ENCODE measurements at places on chromosomes 6 and 20.

- no peak for DNase-seq
These were observed 45.8 kb downstream of the SAMD5 start for GRCh38 chr6:147554281-147554680.

DNA sequence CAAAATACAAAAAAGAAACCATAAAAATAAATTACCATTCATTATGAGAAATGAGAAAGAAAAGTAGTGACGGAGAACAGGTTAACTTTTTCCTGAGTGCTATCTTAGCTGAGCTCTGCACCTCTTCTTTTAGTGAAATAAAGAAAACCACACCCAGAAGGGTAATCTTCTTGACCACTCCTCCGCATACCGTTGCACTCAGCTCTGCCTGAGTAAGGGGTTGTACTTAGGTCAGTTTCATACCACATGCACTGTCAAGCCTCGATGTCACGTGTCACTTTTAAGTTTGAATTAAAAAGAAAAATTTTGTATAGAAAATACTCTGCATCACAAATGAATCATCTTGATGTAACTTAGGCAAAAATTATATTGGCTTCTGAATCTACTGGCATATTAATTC lies 2.8 kb downstream of the EZR start:
- DNase-seq, result no peak

GRCh38 chr20:62272200-62272599 lies 30.6 kb upstream of the ADRM1 start:
- no peak for DNase-seq

- DNase-seq, result peak; percentile 65
These were observed 302.3 kb downstream of the PLCB1 start for GRCh38 chr20:8434326-8434876.

- no peak for DNase-seq
These were observed 255.6 kb downstream of the LRFN2 start for GRCh38 chr6:40331545-40331944.

GRCh38 chr6:17851720-17852161 lies 135.7 kb downstream of the KIF13A start:
- DNase-seq, result no peak

DNA sequence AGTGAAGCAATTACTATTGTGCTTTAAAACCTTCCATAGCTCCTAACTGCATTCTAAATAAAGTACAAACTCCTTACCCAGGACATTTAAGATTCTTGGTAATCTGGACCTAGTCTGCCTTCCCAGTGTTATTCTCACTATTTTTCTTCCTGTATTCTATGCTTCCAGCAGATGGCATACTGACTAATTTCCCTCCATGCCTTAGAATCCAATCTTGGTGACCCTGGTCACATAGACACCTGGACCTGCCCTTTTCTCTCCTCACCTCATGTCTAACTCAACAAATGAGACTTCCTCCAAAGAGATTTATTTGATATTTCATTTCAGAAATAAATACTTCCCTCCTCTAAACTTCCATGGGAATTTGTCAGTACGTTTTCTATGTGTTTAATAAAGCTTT lies 25.8 kb downstream of the ROS1 start:
- DNase-seq, result no peak

DNA sequence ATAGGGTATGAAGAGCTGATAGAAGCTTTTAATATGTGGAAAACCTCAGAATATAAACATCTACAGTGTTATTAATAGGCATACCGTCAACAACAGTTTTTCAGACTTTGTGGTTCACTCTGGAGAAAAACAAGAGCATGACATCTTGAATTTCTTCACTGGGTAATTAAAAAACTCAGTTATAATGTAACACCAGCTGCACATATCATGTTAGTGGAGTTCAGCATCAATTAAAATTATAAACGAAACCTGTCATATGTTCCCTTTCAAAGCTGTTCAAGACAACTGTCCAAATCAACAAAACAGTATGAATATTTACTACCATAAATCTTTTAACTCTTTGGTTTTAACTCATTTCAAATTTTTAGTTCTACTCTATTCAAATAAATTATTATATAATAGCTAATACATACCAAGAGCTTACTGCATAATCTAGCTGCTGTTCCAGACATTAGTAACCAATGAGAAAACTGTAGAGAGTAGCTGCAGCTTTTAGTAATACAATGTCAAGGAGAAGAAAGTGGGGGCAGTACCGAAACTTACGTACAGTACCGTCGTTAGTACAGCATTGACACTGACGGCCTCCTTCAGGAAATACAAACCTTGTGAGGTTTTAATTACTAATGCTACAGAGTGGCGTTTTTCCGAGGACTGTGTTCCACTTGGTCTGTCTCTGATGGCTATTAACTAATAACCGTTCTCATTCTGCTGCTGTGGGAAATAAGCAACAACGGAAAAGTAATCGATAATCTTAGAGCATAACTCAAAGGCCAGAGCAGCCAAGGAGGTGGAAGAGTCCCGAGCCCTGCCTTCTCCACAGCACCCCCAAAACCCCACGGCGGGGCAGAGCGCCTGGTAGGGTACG lies 532 bp upstream of the PM20D2 start:
- DNase-seq, result no peak

DNA sequence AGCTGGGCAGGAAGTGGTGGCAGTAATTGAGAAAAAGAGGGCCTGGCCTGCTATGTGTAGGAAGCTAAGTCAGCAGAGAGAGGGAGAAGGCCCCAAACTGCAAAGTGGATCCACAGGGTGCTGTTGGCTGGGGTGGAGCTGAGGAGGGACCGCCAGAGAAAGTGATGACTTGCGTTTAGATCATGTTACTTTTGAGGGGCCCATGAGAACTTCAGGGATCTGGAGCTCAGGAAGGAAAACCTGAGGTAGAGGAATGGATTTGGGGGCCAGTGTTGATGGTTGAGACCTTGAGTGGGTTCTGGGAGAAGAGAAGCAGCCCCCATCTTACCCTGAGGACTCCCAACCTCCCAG lies 155.5 kb downstream of the MRPL14 start:
- DNase-seq, result no peak

- DNase-seq, result no peak
These were observed 98.0 kb downstream of the SNAP25 start for GRCh38 chr20:10316582-10316981.

DNA sequence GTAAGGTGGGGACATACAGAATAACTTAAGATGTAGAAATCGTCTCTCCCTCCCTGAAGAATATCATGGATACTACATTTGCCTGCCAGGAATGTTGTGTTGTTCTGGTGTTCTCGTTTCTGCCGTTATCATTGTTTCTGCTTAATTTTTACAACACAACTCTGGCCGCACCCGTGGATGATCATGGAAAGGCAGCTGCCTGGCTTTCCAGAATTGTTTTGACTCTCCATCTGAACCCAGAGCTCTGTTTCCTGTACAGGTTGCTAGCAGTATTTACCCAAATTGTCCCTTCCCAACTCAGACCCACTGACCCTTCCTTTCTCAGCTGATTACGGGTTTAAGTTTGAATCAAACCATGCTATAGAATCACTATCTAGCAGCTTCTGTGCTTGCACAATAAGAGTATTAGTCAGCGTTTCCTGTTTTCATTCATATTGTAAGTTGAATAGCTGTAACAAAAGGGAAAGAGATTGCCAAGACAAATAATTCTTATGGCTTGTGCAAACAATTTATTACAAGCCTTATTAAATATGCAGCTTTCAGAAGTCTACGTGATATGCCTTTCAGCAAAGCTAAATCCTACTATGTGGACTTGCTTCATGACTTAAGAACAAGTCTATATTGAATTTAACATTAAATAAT lies 139.0 kb downstream of the MTHFD1L start:
- peak; percentile 89 for DNase-seq

- no peak for DNase-seq
These were observed 219.2 kb downstream of the TRDN start for GRCh38 chr6:123417535-123417934.

- DNase-seq, result no peak
These were observed 12.9 kb downstream of the PRSS16 start for GRCh38 chr6:27260369-27260768.

GRCh38 chr6:128558924-128559323 lies 38.5 kb upstream of the PTPRK start:
- DNase-seq, result no peak

- DNase-seq, result no peak
These were observed 531.0 kb upstream of the AGPAT4 start for GRCh38 chr6:161804838-161805237.

DNA sequence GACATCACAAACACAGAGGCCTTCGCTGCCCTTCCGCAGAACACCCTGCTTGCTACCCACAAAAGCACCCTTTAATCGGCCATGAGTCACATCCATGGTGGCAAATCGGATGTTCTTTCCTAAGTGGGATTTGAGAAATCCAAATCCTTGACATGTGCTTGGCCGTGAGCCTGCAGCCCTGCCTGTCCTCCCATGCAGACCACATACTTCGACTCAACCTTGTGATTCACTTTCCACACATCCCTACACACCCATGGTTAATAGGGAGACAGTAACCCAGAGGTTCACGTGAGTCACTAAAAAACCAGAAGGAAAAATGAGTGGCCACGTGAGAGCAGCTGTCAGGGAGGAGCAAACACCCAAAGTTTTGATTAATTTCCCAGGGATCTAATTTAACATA lies 19.4 kb downstream of the RAMACL start:
- peak; percentile 96 for DNase-seq

GRCh38 chr20:6277661-6278240 lies 154.9 kb upstream of the FERMT1 start:
- DNase-seq, result no peak

GRCh38 chr6:160139420-160139851 lies 17.8 kb downstream of the SLC22A1 start:
- DNase-seq, result peak; percentile 71

- DNase-seq, result no peak
These were observed 3.9 kb downstream of the ZFP57 start for GRCh38 chr6:29676981-29677601.

DNA sequence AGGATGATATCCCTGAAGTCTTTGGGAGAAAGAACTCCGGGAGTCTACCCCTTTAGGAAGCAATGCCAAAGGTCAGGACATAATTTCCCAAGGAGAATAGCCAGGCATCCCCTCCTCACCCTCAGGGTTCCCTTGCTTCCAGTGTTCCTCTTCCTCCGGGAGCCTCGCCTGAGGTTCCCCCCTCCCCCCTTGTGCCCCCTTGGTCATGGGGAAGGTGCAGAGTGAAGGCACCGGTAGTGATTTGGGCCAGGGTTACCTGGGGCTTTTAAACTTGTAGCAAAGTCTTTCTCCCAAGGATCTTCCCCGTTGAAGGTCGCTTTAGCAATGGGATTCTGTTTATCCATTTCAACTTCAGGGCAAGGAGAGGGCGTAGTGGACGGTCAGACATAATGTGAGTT lies 1.2 kb downstream of the ISM1 start:
- no peak for DNase-seq

DNA sequence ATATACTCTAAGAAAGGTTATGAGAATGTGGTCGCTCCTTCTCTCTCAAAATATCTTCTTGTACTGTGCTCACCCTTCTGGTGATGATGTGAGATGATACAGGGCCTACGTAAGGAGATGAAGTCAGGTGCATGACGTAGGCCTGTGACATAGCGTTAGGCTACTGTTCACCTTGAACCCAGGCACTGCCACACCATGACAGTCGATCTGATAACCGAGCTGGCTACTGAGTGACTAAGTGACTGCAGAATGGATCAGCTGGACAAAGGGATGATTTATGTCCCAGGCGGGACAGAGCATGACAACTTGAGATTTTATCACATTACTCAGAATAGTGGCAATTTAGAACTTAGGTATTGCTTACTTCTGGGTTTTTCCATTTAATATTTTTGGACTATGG lies 11.2 kb downstream of the SLC24A3 start:
- no peak for DNase-seq

DNA sequence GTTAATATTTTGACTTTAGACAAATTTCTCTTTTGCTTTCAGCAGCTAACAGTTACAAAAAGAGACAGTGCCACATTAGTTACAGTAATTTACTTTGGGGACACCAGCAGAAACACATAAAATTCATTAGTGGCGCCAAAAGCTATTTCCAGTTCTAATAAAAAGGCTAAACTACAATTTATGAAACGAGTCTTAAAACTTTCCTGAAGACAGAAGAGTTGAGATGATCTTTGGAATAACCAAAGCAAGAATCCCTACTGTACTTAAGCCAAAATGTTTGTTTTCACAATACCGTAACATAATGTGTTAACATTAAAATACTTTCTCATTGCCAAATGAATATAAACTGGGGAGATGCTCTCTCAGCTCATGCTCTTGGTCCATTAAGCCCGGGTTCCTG lies 350.2 kb upstream of the AGPAT4 start:
- DNase-seq, result no peak

GRCh38 chr20:57131601-57132391 lies 134.6 kb downstream of the BMP7 start:
- no peak for DNase-seq

- DNase-seq, result peak; percentile 64
These were observed 55.5 kb downstream of the TPBG start for GRCh38 chr6:82419132-82419581.

- DNase-seq, result no peak
These were observed 28.9 kb upstream of the NNAT start for GRCh38 chr20:37492096-37492625.

DNA sequence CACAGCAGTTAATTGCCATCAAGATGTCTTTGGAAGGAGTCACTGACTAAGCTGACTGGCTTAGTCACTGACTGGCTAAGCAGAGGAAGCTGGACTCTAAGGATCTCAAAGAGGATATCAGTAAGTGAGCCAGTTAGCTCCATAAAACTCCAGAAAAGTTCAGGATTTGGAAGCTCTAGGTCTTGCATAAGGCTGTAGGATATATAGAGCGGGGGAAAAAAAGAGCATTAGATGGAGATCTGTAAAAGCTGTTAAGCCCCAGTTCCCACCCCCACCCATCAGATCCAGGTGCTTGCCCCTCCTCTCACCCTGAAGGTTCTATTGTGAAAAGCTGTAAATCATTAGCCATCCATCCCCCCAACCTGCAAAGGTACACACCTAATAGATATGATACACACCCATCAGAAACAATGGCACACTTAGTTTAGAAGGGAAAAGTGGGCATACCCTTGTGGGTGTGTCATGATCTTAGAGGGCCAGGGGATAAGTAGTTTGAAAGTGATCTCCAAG lies 32.2 kb downstream of the CARMIL1 start:
- DNase-seq, result peak; percentile 70

DNA sequence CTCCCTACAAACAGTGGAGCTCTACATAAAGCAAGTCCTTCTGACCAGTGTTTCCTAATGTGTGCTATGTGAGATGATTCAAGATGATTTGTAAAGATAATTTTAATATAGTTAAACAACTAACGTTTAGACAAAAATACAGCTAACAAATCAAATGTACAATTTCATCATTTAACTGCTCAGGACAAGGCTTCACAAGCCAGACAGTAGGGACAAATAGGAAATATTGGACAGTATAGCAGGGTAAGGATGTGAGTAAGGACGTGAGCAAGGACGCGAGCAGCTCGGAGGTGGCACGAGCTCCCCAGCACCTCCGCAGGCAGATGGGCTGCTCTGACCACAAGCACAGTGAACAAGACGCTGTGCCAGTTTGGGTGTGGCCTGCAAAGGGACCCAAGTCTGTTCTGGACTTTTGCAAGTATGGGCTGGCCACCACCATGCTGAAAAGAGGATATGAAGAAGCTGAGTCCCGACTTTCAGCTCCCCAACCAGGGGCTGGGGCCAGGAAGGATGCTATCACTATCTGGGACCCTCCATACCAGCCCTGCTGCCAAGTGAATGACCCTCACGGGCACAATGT lies 14.5 kb downstream of the DIDO1 start:
- DNase-seq, result no peak

- no peak for DNase-seq
These were observed 221.9 kb upstream of the CDH4 start for GRCh38 chr20:61030130-61030529.

Data from AG10803 (cell line).